ENCODE measurements at places on chromosomes 16 and 17.

DNA sequence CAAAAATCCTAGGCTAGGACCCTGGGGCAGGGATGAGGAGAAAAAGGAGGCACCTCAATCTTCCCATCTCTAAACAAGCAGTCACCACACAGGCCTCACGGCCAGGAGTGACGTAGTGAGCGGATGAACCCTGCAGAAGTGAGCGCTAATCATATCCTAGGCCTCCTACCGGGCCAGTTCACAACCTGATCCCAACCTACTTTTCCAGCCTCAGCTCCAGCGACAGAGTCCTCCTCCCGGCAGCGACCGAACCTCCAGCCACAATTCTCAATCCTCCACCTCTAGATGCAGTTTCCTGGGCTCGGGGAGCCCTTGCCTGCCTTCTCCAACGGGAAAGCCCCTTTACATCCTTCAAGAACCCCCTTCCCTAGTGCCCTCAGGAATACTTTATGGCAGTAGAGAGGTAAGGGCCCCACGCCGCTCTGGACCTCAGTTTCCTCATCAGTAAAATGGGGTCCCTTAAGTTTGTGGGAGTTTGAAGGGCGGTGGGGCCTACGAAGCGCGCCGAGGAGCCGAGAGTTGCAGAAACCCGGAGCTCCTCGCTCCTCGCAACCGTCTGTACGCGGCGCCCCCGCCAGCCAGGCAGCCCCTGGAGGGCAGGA lies 1.4 kb downstream of the ZNF668 start:
- H3K36me3 ChIP-seq = peaks cover 16% of the 10 kb centered on the region
- H3K4me1 ChIP-seq = peaks cover 43% of the 10 kb centered on the region
- H3K27me3 ChIP-seq = no peaks in the 10 kb centered on the region
- H3K27ac ChIP-seq = peak overlapping the region; percentile 92
- peak overlapping the region; percentile 93 for H3K4me3 ChIP-seq

GRCh38 chr16:50985733-50986132 lies 165.3 kb downstream of the SALL1 start:
- H3K27ac ChIP-seq = no peak overlapping the region
- H3K4me1 ChIP-seq = no peaks in the 10 kb centered on the region
- H3K36me3 ChIP-seq = no peaks in the 10 kb centered on the region
- H3K4me3 ChIP-seq = no peak overlapping the region
- peaks cover 8% of the 10 kb centered on the region for H3K27me3 ChIP-seq
- DNase-seq = no peak

DNA sequence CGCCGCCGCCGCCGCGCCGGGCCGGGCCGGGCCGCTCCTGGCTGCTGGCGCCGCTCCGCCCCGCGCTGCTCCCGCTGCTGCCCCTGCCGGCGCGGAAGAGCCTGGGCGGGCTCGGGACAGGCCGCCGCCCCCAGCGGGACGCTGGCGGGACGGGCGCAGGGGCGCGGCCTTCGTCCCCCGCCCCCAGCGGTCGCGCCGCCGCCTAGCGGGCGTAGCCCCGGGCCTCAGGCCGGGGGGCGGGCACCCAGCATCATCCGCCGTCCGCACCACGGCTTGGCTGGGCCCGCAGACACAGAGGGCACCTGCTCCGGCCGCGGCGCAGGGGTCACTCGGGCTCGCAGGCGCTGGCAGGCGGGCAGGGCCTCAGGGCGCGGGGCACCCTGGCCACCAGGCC lies at the start of gene AMFR:
Gene AMFR, minus strand, starts transcription at position 107 of the 394 bp plus-strand sequence. CDS start 218 bp downstream, outside the sequence.
- H3K36me3 ChIP-seq = peaks cover 6% of the 10 kb centered on the region
- H3K4me1 ChIP-seq = peaks cover 44% of the 10 kb centered on the region
- H3K27ac ChIP-seq = peak within 1 kb of the TSS; percentile 89
- peak within 1 kb of the TSS; percentile 93 for H3K4me3 ChIP-seq
- no peaks in the 10 kb centered on the region for H3K27me3 ChIP-seq

- DNase-seq = no peak
- H3K36me3 ChIP-seq = peaks cover 71% of the 10 kb centered on the region
- peaks cover 24% of the 10 kb centered on the region for H3K4me1 ChIP-seq
Observed at GRCh38 chr16:30889721-30890120, 4.2 kb downstream of the BCL7C start.

GRCh38 chr17:16419929-16420271 lies 4.5 kb downstream of the TRPV2 start:
- no peaks in the 10 kb centered on the region for H3K27me3 ChIP-seq
- no peak overlapping the region for H3K4me3 ChIP-seq
- H3K27ac ChIP-seq = no peak overlapping the region
- peaks cover 44% of the 10 kb centered on the region for H3K36me3 ChIP-seq
- DNase-seq = no peak

DNA sequence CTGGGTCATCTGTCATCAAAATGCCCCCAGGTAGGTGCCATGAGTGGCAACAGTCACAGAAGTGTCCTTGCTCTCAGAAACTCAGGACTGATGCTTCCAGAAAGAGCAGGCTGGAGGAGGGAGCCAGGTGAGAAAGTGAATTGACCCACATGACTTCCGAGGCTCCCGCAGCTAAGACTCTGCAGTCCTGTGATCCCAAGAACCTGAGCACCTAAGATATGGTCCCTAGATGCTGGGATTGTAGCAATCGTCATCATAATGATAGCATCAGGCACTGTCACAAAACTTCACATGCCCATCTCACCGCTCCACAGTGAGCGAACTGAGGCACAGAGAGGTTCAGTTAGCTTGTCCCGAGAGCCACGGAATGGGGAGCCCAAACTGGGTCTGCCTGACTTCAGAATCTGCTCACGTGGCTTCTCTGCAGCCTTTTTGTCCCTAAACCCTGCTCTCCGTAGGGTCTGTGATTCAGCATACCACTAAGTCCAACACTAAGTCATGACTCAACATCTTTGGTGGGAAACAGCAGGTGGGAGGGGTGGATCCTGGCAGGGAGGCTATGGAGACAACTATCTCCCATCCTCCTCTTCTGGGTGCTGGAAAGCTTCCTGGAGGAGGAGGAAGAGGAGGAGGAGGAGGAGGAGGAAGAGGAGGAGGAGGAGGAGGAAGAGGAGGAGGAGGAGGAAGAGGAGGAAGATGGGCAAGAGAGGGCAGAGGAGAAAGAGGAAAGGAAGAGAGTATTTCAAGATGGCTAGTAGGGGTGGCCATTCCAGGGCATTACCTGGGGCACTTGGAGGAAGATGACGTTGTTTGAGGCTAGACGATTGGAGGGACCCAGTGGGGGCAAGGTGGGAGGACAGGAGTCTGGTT lies 55.5 kb upstream of the DLX4 start:
- peaks cover 90% of the 10 kb centered on the region for H3K27me3 ChIP-seq
- H3K36me3 ChIP-seq = no peaks in the 10 kb centered on the region
- no peak overlapping the region for H3K4me3 ChIP-seq
- no peak for DNase-seq

GRCh38 chr17:10420811-10421210 lies 939 bp downstream of the MYH8 start:
- H3K27ac ChIP-seq = no peak overlapping the region
- no peaks in the 10 kb centered on the region for H3K36me3 ChIP-seq
- no peak for DNase-seq
- no peaks in the 10 kb centered on the region for H3K4me1 ChIP-seq
- no peak overlapping the region for H3K4me3 ChIP-seq
- no peaks in the 10 kb centered on the region for H3K27me3 ChIP-seq

- H3K36me3 ChIP-seq = no peaks in the 10 kb centered on the region
- H3K27me3 ChIP-seq = no peaks in the 10 kb centered on the region
- H3K4me1 ChIP-seq = peaks cover 15% of the 10 kb centered on the region
- no peak overlapping the region for H3K27ac ChIP-seq
- H3K4me3 ChIP-seq = no peak overlapping the region
Observed at GRCh38 chr16:67023689-67024088, 5.3 kb upstream of the CBFB start.

DNA sequence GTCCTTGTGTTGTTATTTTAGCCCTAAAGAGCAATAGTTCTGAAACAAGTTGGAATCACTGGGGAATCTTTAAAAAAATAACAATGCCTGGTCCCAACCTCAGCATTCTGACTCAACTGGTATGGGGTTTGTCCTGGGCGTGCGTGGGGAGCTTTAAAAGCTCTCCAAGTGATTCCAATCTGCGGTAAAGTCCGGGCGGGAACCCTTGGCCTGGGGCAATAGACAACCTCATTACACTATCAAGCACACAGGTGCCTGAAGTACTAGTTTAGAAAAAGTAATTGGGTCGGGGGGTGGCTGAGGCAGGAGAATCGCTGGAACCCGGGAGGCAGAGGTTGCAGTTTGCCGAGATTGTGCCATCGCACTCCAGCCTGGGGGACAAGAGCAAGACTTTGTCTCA lies 4.4 kb downstream of the STX8 start:
- no peak for DNase-seq
- peaks cover 24% of the 10 kb centered on the region for H3K4me1 ChIP-seq
- no peak overlapping the region for H3K27ac ChIP-seq
- H3K4me3 ChIP-seq = no peak overlapping the region

DNA sequence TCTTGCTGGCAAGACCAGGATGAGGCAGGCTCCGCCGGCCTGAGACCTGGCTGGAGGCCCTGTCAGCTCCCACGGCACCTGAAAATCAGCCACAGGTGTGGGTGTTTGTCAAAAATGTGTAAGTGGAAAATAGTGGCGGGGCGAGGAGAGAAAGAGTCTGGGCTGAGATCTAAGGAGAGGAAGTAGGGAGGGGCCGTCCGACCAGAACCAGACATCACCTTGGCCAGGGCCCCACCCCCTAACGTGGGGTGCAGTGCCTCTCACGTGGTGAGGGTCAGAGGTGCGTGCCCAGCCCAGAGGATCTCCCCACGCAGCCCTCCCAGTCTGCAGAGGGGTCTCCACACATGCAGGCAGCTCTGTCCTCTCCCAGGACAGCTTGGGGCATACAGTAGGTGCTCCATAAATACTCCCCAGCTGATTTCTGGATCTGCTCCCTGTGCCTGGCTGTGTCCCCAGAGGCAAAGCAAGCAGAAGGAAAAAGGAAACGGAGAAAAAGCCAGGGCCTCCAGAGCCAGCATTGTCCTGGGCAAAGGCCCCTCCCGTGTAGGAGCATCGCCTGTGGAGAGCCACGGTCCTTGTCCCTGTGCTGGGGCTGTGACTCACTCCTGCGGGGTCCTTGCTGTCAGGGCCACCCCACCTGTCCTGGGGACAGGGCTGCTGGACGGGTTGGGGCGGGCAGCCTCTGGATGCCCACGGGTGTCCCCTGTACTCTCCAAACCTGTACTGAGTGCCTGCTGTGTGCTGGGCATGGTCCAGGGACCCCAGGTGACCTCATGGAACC lies 16.7 kb downstream of the ZFPM1 start:
- no peak overlapping the region for H3K27ac ChIP-seq
- no peak overlapping the region for H3K4me3 ChIP-seq
- DNase-seq = no peak
- no peaks in the 10 kb centered on the region for H3K36me3 ChIP-seq
- H3K4me1 ChIP-seq = peaks cover 10% of the 10 kb centered on the region
- no peaks in the 10 kb centered on the region for H3K27me3 ChIP-seq

DNA sequence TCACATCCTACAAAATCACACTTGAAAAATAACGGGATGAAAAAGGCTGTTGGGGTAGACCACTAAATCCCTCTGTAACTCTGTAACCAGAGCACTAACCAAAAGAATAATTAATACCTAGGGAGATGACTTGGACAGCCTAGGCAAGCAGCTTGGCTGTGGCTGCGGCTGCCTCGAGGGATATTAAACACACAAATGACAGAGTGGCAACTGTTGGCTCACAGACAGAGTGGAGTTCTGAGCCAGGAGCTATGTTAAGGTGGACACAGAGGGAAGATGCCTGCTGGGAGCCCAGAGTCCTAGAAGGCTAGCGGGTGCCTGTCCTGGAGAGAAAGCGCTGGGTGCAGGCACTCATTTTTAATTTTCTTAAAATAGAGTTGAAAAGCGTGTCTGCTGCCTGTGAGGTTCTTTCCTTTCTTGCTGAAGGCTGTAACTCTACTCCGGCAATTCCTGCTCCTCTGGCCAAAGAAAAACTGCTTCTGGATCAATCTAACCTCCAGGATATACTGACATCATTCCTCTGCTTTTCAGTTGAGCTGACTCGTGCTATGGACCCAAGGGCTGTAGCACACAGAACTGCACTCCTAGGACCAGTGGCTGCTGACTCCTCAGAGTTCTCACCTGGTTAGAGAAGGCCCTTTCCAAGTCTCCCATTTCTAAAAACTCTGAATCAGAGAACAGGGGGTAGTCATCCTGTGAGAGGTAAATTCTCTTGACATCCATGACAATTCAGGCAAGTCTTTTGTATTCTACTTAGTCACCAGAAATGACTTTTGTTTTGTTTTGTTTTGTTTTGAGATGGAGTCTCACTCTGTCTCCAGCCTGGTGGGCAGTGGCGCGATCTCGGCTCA lies 147.9 kb downstream of the STX8 start:
- no peaks in the 10 kb centered on the region for H3K36me3 ChIP-seq
- peak; percentile 29 for DNase-seq
- peaks cover 26% of the 10 kb centered on the region for H3K4me1 ChIP-seq
- H3K27me3 ChIP-seq = no peaks in the 10 kb centered on the region
- H3K4me3 ChIP-seq = no peak overlapping the region

- no peak overlapping the region for H3K27ac ChIP-seq
- DNase-seq = no peak
- H3K4me1 ChIP-seq = peaks cover 8% of the 10 kb centered on the region
- H3K27me3 ChIP-seq = peaks cover 10% of the 10 kb centered on the region
- H3K36me3 ChIP-seq = no peaks in the 10 kb centered on the region
- H3K4me3 ChIP-seq = no peak overlapping the region
Observed at GRCh38 chr17:43998552-43998951, 5.9 kb upstream of the NAGS start.

DNA sequence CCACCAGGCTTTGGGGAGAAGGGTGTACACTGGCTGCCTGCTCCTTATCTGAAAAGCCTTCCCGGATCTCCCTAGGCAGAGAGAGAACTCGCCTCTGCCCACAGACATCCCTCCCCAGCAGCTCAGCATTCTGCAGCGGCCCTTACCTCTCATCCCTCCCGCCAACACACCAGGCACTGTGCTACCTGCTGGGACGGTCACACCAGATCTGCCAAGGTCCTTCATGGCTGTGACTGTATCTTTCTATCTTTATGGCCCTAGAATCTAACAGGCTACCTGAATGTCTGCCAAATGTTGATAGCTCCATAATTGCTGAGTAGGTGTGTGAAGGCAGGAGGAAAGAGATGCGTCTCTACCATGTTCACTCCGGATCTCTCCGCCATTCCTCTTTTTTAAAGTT lies 7.9 kb downstream of the TSNAXIP1 start:
- no peak overlapping the region for H3K27ac ChIP-seq
- H3K4me1 ChIP-seq = peaks cover 4% of the 10 kb centered on the region
- no peak for DNase-seq
- H3K4me3 ChIP-seq = no peak overlapping the region
- H3K36me3 ChIP-seq = no peaks in the 10 kb centered on the region

DNA sequence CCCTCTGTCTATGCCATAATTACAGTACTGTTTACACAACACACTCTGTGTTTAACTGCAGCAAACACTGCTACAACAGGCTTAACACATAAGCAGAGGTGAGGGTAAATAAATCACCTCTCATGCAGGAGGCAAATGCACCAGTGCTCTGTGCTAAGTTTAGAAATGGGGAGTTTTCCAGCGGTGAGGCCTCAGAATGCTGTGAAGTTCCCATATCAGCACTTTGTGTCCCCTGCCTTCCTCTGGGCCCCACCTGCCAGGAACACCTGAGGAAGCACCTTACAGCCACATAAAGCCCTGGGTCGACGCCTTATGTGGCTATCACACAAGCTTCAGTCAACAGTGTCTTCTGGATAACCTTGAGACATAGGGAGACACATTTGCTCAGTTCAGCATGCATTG lies 304.5 kb downstream of the HAPSTR1 start:
- no peaks in the 10 kb centered on the region for H3K36me3 ChIP-seq
- no peak for DNase-seq
